ENCODE measurements at places on chromosomes 13 and 19.

- no peak for DNase-seq
Measured at GRCh38 chr19:48509467-48510194, 2.0 kb downstream of the LMTK3 start.

DNA sequence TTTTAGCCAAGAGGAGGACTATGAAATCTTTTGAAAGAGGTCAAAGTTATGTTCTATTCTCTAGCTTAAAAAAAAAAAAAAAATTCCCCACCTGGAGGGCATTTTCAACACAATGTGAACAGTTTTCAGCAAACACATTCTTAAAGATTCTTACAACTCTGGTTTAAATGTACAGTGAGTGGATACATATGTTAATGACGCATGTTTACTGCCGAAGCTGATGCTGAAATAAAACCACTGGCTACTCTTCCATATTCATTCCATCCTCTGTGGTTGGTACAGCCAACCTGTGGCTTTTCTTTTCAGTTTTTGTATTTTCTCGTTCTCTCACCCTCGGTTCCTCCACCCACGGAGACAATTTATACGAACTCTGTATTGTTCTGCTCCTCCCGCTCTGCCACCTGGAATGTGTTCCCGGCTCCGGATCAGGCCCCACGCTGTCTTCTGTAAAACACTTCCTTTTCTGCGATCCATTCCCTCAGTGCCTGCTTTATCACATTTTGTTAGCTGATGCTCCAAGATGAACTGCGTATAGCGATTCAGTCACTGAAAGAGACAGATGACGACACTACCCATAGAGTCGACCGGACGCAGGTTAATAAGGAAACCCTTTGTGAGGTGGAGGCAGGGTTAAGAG is 466.4 kb upstream of the ARGLU1 start:
- peak; percentile 56 for DNase-seq

DNA sequence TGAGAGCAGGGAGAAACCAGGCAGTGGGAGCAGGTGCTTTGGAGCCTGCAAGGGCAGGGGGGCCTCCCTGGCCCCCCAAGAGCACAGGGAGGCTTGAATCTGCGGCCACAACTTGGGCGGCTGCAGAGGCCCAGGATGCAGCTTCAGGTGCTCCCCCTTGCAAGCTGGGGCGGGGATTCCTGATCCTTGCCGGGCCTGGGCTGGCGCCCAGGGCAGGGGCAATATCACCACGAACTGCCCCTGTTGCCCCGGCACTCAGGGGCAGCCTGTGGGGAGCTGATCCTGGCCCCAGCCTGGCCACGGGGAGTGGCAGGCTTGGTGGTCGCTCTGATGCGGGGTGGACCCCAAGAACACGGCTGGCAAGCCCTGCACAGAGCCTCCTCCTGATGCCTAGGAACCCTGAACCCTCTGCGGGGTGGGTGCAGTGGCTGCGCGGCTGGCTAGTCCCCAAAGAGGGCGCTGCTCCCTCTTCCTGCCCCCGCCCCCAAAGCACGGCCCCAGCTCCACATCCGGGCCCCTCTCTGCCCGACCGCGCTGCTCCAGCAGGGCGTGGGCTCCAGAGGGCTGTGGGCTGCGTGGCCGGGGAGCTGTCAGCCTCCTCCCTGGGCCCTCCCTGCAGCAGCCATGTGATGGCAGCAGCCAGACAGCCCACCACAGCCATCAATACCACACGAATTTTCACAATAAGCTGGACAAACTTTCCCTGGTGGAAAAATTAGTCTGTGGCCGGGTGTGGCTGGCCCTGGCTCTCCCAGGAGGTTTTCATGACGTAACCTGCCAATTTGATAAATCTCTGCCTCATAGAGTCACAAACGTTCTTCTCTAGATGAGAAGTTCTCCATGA is 21.0 kb downstream of the TNFSF9 start:
- DNase-seq = peak; percentile 5

DNA sequence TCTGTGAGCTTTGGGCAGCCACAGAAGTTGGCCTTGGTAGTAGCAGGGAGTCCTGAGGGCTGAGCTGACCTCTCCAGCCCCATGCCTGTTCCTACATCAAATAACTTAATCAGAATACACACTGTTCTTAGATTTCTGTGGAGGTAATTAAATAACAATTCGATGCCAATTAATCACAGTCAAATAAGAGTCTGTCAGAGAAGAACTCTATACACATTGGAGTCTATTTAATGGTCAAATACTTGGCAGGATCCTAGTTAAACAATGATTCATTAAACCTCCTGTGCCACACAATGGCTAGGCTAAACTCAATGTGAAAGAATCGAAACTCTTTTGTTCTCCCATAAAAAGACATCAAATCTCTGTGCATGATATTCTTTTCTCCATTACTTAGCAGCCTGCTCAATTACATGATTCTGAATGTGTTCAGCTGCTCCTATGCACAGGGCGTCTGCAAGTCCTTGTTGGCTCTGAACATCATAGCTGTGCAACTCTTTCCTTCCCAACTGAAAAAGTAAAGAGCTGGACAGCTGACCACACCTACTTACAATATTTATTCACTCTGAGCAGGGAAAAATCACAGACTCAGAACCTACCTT is 173.1 kb downstream of the ABCC4 start:
- DNase-seq = no peak

DNA sequence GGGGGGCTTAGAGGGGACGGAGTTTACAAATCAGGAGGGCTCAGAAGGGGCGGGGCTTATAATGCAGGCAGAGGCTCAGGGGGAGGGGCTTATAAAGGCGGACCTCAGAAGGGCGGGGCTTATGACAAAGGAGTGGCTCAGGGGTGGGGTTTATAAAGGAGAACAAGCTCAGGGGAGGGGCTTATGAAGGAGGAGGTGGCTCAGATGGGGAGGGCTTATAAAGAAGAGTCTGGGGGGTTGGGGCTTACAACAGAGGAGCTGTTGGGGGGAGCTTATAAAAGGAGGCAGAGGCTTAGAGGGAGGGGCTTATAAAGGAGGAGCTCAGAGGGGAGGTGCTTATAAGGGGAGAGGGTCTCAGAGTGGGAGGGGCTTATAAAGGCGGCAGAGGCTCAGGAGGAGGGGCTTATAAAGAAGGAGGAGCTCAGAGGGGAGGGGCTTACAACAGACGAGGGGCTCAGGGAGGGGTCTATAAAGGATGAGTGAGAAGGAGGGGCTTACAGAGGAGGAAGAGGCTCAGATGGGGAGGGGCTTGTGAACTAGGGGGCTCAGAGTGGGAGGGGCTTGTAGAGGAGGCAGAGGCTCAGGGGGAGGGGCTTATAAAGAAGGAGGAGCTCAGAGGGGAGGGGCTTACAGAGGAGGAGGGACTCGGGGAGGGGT is 1.0 kb downstream of the SMIM24 start:
- DNase-seq = no peak

- DNase-seq = peak; percentile 77
Measured at GRCh38 chr19:752652-753517, 2.0 kb downstream of the MISP start.

- no peak for DNase-seq
Measured at GRCh38 chr13:96481482-96481881, 391.6 kb downstream of the HS6ST3 start.

All from fibroblast of skin of right quadriceps (primary cell).